ENCODE measurements at places on chromosomes 1 and 21. TPM values are rescaled to one million over a fixed set of nuclear protein-coding genes. Genes with fewer than 3 reads are reported as not detected.

DNA sequence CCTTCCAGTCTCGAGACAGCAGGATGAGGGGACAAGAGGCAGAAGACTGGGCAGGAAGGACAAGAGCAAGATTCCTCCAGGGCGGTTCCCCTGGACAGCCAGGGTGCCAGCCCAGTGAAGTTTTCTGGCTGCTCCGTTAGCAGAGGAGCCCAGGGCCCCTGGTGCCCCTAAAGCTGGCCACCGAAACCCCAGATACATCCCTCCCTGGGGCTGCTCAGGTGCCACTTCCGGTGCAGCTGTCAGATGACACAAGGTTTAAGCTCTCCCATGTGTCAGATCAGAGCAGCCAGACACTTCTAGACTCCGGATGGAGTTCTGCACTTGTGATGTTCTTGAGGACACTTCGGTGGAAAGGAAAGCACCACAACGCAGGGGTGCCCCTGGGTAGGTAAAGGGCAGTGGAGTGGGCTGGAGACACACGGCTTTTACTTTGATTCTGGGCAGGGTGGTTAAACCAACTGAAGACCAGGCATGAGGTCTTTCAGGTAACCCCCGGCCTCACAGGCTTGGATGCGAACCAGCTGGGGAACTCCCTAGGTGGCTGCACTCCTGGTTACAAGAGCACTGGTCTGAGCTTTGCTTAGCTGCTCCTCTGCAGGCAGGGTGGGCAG, 85.7 kb downstream of the ITPKB start:
- no peak for DNase-seq
- no peak overlapping the region for H3K4me3 ChIP-seq
- H3K36me3 ChIP-seq: no peaks in the 10 kb centered on the region
- H3K27me3 ChIP-seq: no peaks in the 10 kb centered on the region
- H3K27ac ChIP-seq: no peak overlapping the region

DNA sequence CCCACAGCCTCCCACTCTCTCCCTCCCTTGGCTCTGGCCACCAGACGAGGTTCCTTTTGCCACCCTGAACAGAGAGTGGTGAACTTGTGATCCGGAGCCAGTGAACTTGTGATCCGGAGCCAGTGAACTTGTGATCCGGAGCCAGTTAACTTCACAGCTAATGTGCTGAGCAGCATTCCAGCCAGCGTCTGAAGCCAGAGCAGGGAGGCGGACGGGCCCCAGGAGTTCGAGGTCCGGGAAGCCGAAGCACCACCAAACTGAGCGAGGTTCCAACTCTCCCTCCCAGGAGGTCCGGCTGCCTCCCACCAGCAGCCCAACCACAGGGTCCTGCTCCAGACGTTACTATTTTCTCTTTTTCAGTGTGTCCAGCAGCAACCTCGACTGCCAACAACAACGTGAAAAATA, 85.8 kb downstream of the SYF2 start:
- no peaks in the 10 kb centered on the region for H3K36me3 ChIP-seq
- no peak overlapping the region for H3K27ac ChIP-seq
- H3K4me1 ChIP-seq: no peaks in the 10 kb centered on the region
- no peak for DNase-seq

CLIC6 gene
- 3.3 TPM for total RNA-seq

C1orf210 gene
- not detected for total RNA-seq

DNA sequence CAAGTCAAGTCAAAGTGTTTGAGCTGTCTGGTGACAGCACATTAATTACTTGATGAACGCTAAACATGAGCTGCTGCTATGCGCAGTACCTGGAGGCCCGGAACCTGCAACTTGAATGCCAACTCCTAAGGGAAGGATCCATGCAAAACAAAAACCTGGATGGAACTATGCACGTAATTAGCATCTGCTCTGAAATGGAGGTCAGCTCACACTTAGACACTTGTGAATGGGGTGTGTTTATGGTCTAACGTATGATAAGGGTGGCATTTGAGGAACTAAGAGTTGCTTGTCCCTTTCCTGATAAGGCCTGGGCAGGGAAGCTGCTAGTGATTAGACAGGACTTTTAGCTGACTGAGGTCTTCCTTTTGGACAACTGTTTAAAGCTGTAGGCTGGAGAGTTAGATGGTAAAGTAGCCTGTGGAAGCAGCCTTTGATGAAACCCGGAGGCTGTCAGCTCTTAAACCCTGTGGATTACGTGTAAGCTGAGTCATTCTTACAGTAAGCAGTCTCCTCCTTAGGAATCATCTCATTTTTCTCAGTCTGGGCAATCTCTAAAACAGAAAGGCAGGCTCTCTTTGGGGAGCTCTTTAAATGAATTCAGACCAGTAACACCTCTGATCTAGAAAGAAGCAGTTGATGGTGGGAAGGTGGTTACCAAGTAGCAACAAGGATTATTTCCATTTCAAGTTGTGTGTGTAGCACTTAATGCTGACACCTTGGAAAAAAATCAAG, 6.8 kb downstream of the TENT5C start:
- H3K27ac ChIP-seq: no peak overlapping the region
- no peaks in the 10 kb centered on the region for H3K27me3 ChIP-seq
- H3K4me3 ChIP-seq: no peak overlapping the region
- H3K36me3 ChIP-seq: no peaks in the 10 kb centered on the region
- no peak for DNase-seq

All from tibial nerve (tissue), 4 donors.